ENCODE measurements at places on chromosomes 1 and 21.

DNA sequence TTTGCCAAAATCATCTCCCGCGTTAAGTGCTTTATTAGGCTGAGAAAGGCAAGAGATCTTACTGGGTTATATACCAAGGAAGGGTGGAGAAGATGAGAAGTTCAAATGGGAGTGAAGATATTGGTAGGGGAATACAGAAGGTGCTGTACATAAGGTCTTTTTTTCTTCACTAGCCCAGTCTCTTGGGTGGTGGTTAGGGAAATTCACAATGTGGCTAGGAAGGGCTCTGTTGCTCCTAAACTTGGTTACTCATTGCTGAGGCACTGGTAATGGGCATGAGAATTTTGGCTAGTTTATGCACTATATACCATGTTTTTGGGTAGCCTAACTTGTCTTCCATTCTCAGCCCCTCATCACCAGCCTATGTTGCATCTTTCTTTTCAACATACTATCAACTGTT is 50.6 kb downstream of the LHX4 start:
- DNase-seq: no peak

DNA sequence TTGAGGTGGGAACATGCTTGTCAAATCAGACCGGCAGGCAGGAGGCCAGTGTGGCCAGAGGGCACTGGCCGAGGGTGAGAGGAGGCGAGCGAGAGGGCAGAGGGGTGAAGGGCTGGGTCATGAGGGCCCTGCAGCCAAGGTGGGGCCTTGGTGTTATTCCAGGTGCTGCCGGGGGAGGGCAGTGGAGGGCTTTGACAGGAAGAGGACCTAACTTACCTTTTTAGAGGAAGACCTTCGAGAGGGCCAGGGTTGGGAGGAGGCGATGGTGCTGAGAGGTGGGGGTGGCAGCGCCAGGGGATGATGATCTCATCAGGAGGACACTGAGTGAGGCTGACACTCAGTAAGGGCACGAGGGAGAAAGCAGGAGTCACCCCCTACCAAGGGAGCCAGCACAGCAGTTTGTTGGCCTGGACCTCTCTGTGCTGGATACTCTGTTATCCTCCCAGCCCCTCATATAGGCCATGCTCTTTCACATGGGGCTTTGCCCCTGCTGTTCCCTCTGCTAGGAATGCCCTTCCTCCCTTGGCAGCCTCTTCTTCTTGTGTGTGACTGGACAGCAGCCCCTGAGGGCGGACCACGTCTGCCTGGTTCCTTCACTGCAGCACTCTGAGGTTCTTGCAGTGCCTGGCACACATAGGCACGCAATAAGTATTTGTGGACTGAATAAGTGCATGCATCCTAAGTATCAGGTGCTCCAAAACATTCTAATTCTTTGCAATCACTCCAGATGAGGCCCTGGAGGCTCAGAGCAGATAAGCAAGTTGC is 7.5 kb upstream of the TTC22 start:
- no peak for DNase-seq

- DNase-seq: peak; percentile 8
These were observed 36.7 kb downstream of the LGR6 start for GRCh38 chr1:202230061-202230938.

- DNase-seq: no peak
These were observed 413.3 kb upstream of the PTBP2 start for GRCh38 chr1:96308314-96308713.

DNA sequence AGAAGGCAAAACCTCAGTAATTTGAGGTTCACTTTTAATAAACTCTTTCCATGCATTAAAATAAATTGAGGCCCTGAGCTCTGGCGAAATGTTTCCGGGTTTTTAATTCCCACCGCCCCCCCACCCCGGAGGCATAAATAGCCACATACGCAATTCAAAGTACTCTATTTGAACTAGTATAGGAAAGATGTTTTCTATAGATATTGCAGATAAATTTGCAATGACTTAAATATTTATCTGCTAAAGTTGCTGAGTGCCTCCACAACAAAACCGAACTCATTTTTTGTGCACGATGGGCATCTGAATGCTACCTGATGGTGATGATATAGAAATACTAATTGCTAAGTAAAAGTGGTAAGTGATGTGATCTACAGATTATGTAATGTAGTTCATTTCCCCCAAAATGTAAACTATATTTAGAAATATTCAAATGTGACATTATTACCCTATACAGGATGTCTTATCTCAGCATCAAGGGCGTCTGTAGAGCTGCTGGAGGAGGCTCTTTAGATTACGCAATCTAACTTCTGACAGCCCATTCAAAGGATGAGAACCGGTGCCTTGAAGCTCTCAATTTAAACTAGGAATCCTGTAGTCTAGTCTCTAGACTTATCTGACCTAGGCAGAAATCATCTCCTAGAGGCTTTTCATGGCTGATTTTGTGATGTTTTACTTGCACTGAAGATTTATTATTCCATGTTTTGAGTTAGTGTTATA is 8.5 kb downstream of the IRF2BP2 start:
- DNase-seq: peak; percentile 55

DNA sequence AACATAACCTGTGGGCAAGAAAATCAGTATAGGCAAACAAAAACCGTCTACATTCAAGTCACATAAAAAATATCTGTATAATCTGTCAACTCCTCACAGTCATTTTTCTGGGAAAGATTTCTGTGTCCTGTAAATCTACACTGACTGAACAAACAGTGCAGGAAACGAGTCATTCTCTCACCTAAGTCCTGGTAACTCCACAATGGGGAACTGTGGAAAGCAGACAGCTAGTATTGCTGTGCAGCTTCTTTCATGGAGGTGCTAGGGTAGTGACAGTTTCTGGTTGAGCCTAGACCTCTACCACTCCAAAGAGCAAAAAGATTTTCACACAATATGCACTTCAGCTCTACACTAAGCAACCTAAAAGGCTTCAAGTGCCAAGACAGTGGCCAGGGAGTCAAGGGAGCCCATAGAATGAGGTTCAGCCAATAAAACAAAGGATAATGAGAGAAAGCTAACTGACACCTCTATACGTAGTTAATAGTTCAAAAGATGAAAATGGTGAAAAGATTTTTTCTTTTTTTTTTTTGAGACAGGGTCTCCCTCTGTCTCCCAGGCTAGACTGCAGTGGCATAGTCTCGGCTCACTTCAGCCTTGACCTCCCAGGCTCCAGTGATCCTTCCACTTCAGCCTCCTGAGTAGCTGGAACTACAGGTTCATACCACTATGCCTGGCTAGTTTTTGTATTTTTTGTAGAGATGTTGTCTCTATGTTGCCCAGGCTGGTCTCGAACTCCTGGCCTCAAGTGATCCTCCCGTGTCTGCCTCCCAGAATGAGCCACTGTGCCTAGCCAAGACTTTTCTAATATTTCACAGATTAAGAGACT is 5.5 kb downstream of the PTP4A2 start:
- DNase-seq: no peak

- DNase-seq: peak; percentile 72
These were observed 9.9 kb upstream of the CDCA8 start for GRCh38 chr1:37682334-37682987.

- peak; percentile 49 for DNase-seq
These were observed 116.4 kb downstream of the SYT2 start for GRCh38 chr1:202593845-202594244.

GRCh38 chr1:30572192-30572591 is 151.2 kb downstream of the MATN1 start:
- peak; percentile 23 for DNase-seq

DNA sequence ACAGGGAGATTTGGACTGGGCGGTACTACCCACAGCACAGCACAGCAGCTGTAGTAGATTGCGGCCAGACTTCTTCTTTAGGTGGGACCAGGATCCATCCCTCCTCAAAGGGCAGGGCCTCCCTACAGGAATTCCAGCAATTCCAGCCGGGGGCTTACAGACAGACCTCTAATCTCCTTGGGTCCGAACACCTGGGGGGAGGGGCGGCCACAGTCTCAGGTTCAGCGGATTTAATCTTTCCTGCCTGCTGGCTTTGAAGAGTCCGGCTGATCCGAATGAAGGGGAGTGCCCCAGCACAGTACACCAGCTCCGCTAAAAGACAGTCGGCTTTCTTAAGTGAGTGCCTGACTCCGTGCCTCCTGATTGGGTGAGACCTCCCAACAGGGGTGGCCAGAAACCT is 1708.5 kb downstream of the BRINP3 start:
- DNase-seq: no peak

All from AG10803 (cell line).